Naive thymus-derived CD4-positive, alpha-beta T cell (primary cell): ENCODE measurements at places on chromosomes 11 and 22. TPM values are rescaled to one million over a fixed set of nuclear protein-coding genes. Genes with fewer than 3 reads are reported as not detected.

The SCGB1A1 gene
- not detected in 2 replicates for total RNA-seq

The LINC01488 gene
- not detected for total RNA-seq

The UBQLNL gene
- 0.60 and 0.64 TPM in 2 replicates for total RNA-seq

The BATF2 gene
- total RNA-seq = 0.41 TPM in 1 of 2 replicates, not detected in the other

The DEFB131B gene
- not detected for total RNA-seq

The BLID gene
- total RNA-seq = not detected

GRCh38 chr11:34488855-34489557 is 24.6 kb downstream of the ELF5 start:
- H3K27me3 ChIP-seq = no peaks in the 10 kb centered on the region
- DNase-seq = no peak
- no peaks in the 10 kb centered on the region for H3K4me1 ChIP-seq
- H3K27ac ChIP-seq = no peak overlapping the region

DNA sequence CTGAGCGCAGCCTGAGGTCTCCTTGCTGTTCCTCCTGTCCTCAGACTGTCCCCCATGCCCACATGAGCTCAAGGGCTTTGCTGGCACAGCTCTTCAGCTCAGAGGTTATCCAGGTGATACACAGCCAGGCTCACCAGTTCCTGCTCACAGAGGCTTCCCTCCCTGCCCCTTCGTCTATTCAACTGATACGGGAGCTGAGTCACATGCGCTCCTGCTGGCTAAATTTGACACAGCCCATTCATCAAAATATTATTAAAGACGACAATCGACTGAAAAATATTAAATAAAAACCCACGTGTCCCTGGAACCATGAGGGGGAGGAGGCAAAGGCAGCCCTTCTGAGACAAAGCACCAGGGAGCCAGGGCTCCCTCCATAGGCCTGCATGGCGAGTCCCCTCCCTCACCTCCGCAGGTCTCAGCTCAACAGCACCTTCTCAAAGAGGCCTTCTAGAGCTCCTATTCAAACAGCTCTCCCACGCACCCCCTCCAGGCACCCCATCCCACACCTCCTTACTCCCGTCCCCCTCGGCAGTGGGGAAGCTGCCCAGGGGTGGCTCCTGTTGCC is 40.5 kb downstream of the DUSP8 start:
- H3K27ac ChIP-seq = no peak overlapping the region
- H3K27me3 ChIP-seq = no peaks in the 10 kb centered on the region
- H3K4me3 ChIP-seq = no peak overlapping the region
- H3K36me3 ChIP-seq = peaks cover 6% of the 10 kb centered on the region
- H3K4me1 ChIP-seq = peaks cover 12% of the 10 kb centered on the region

DNA sequence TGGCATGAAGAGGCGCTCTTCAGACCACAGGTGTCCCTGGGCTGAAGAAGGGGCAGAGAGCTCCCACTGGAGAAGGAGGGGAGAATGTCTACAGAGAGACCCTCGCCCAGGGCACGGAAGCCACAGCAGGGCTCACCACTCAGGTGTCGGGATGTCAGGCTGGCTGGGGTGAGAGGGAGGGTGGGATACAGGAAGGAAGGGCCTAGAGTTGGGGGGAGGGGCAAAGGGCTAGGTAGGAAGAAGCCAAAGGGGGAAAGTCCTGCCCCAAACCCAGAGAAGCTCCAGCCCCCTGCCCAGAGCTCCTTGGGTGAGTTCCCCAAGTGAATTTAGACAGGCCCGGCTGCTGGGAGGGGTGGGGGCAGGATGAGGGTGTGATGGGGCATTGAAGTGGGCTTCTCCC is 232.0 kb downstream of the CEP164 start:
- H3K27ac ChIP-seq = no peak overlapping the region
- no peaks in the 10 kb centered on the region for H3K4me1 ChIP-seq
- H3K4me3 ChIP-seq = no peak overlapping the region
- no peak for DNase-seq

GRCh38 chr11:86627776-86628455 is 44.5 kb downstream of the ME3 start:
- no peaks in the 10 kb centered on the region for H3K4me1 ChIP-seq
- no peak overlapping the region for H3K4me3 ChIP-seq
- H3K27ac ChIP-seq = no peak overlapping the region
- H3K36me3 ChIP-seq = no peaks in the 10 kb centered on the region
- no peaks in the 10 kb centered on the region for H3K27me3 ChIP-seq
- DNase-seq = no peak

GRCh38 chr11:31601635-31602282 is 92.2 kb downstream of the ELP4 start:
- H3K4me3 ChIP-seq = no peak overlapping the region
- no peak for DNase-seq
- no peak overlapping the region for H3K27ac ChIP-seq
- H3K4me1 ChIP-seq = no peaks in the 10 kb centered on the region

- H3K4me3 ChIP-seq = no peak overlapping the region
- H3K4me1 ChIP-seq = no peaks in the 10 kb centered on the region
- no peaks in the 10 kb centered on the region for H3K27me3 ChIP-seq
- no peak overlapping the region for H3K27ac ChIP-seq
Measured at GRCh38 chr11:74639533-74639932, 47.2 kb downstream of the POLD3 start.

DNA sequence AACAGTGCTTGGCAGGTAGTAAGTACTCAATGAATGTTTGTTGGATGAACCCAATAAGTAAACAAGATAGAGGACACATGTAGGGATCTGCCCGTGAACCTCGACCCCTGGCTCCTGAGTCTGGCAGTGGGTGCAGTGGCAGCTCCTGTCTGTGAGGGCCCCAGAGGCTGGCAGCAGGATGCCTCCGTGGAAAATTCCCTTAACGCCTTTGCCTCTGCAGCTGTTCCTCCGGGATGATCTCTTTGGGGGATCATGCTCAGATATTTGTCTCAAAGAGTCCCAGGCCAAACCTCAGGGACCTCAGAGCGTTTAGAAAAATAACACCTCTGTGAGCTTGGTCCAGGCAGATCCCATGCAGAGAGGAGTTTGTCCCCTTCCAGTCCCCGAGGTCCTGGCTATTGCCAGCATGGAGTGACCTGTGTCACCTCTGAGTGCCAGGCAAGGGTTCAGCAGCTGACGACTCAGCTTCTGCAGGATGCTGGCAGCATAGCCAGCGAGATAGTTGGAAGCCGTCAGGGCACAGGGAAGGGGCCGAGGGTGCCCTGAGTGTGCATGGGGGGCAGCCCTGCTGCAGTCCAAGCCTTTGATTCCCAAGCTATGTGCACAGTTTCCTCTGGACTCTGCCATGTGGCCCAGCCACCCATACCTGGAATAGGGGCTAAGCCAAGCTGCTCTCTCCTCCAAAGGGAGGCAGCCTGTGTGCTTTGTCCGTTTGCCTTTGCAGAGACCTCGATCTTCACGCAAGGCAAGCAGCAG is 613 bp upstream of the MCHR1 start:
- H3K27ac ChIP-seq = no peak overlapping the region
- H3K4me1 ChIP-seq = no peaks in the 10 kb centered on the region
- no peak overlapping the region for H3K4me3 ChIP-seq
- H3K27me3 ChIP-seq = no peaks in the 10 kb centered on the region

DNA sequence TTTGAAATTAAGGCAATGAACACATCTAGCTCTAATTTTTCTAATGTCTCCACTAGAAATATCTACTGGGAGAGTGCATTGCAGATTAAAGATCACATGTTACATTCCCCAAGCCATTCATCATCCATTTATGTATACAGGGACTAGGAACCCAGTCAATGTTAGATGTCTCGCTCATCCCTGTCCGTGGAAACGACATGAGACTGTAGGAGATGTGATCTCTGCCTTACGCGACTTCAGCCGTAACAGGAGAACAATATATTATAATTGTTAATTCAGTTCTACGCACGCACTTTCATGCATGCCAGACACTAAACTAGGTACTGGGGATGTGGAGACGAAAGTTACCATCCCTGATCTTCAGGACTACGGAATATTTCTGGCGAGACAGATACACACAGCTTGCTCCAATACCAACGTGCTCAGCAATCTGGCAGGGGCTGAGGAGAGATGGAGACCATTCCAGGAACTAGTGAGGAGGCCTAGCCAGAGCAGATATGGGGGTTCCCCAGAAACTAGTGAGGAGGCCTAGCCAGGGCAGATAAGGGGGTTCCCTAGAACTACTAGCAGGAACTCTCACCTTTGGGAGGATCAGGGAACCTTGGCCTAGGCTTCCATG is 706 bp downstream of the DCPS start:
- H3K36me3 ChIP-seq = peaks cover 26% of the 10 kb centered on the region
- no peak for DNase-seq
- H3K27ac ChIP-seq = peak overlapping the region; percentile 97
- H3K4me3 ChIP-seq = peak overlapping the region; percentile 100
